ENCODE measurements at places on chromosomes 6 and 20. TPM values are rescaled to one million over a fixed set of nuclear protein-coding genes. Genes with fewer than 3 reads are reported as not detected.

- no peak for DNase-seq
These were observed 66.0 kb downstream of the BACH2 start for GRCh38 chr6:90230548-90231215.

- DNase-seq: peak; percentile 40
These were observed 150.2 kb downstream of the PRL start for GRCh38 chr6:22146678-22146930.

GTSF1L gene
- not detected for polyA plus RNA-seq

DNA sequence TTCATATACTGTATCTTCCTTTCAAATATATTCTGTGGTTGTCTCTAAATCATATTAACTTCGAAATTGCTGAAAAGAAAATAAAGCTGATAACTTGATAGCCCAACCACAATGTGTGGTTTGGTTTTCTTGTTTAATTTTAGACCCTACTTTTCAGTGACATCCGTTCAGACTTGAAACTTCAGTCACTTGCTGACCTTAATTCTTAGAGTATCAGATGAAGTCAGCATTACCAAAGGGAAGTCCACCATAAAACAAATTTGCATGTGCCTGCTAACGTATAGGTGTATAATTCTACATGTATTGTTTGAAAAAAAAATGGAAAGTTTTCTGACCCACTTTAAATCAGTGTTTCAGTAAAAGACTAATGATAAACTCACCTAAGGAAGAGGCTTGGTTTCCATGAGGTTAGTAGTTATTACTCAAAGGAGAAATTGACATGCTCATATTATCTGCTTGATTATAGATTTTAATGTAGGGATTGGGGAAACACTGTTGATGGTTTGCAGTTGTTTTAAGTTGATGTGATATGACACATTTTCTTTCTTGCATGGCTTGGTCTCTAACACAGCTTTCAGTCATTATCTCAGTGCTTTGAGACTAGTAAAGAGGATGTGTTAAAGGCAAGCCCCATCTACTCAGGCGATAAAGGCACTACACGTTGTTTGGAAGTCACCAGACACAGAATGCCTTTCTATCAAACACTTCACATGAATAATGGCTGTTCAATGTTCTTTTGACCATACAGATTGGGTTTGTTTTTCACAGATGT is 5.2 kb upstream of the IL17A start:
- DNase-seq: no peak

COX4I2 gene
- polyA plus RNA-seq: 0.21 TPM

- DNase-seq: peak; percentile 95
These were observed at the start of gene HBS1L for GRCh38 chr6:135054569-135055498. Gene HBS1L (minus strand): TSS chr6:135054822. CDS start chr6:135054691, 131 bp downstream.

DCBLD1 gene
- polyA plus RNA-seq: 82.2 TPM

DNA sequence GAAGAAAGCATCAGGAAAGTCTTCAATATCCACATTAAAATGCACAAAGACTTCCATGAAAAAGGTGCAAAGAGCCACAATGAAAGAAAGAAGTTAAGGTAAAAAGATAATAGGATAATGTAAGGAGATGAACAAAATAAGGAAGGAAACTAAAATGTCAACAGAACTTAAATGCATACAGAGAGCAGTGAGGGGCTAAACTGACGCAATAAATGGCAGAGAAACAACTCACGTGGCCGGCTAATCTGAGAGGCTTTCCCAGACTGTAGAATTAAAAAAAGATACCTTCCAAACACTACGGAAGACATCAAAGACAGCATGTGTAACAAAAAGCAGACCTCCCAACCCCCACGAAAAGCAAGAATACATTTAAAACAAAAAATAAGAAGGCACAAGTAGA is 73.7 kb downstream of the GMDS start:
- no peak for DNase-seq

DNA sequence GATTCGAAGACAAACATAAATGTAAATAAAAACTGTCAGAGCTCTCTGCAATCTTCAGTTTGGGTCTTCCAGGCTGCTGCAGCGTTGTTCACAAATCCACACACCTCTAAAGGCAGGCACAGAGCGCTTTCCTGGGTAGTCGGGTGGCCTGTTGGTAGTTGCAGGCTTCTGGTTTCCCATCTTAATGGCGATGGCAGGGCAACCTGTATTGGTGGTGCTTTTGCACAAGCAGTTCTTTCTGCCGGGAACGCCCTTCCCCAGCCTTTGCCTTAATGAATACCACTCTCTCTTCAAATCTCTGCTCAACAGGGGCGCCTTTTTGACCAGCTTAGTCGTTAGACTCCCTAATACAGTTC is 723 bp upstream of the IFT52 start:
- DNase-seq: peak; percentile 51

- DNase-seq: no peak
These were observed 29.0 kb downstream of the DAAM2 start for GRCh38 chr6:39821046-39821740.

DNA sequence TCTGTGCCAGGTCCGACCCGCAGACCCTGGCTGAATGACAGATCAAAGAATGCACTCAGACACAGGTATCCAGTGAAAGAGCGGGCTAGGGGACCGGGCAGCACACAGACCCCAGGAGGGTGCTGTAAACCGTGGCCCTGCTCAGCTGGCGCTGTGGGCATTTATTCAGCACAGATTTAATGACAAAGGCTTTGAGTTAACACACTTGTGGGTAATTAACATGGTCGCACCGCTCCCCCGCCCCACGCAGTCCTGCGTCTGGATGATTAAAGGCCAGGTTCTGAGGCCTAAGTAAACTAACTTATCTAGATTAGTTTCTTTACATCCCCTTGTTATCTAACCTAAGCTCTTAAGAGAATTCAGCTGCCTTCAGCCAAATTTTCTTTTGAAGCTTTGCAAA is 3.5 kb downstream of the MAK start:
- no peak for DNase-seq

- DNase-seq: no peak
These were observed 16.6 kb downstream of the KIF3B start for GRCh38 chr20:32294071-32294470.

PCK1 gene
- not detected for polyA plus RNA-seq

DNA sequence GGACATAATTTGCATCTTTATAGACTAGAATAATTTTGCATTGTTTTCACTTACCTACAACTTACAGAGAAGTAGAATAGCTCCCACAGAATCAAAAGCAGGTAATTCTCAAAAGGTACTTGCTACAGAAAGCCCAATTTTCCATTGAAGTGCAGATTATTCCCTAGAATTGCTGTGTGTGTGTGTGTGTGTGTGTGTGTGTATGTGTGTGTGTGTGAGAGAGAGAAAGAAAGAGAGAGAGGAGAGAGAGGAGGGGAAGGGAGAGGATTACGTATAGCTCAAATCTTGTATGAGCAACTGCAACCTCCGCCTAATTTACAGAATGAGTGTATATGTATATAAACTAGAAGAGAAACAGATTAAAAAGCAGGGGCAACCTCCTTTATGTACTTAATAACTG is 68.0 kb downstream of the DOK5 start:
- DNase-seq: no peak

DNA sequence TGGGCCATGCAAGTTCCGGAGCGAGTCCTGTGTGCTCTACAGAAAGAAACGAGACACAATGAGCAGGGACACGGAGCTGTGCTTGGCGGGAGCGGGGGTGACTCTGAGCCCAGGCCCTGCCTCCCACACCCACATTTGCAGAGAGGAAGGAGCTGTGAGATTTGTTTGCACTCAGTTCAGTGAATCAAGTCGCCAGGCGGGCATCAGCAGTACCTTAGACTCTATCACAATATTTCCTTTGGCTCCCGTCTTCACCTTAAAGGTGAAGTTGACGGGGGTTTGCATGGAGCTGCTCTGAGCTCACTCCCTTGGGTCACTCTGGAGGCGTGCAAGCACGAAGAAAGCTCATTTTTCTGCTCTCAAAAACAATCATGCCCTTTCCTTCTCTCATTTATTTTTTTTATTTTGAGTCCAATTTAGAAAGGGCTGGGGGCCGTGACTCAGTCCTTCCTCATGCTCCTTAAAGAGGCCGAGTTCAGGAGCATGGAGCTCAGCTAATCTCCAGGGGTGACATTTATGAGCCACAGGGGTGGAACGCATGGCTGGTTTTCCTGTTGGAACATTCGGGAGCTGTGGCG is 188.2 kb downstream of the NFATC2 start:
- no peak for DNase-seq

GRCh38 chr6:43972913-43973300 is 154.3 kb downstream of the MRPL14 start:
- no peak for DNase-seq

DNA sequence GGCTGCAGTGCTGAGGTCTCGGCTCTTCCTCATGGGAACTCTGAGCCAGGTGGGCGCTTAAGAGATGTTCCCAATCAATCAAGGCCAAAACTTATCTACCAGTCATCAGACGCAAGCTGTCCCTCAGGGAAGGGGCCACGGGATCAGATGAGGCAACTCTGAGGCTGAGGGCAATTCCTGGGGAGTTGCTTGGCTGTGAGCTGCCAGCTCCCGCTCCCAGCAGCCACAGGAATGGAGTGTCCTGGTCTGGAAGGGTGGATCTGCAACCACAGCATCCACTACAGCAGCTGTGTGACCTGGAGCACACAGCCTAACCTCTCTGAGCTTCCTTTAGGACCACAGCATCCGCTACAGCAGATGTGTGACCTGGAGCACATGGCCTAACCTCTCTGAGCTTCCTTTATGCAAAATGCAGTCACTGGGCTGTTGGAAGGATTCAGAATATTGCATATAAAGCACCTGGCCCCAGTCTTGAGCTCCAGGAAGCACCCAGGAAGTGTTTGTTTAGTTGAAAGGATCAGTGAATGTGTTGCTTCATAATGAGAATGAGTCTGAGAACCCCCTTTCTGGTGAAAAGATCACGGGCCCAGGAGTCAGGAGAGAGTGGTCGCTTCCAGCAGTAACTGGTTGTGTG is 60.9 kb downstream of the TFAP2C start:
- no peak for DNase-seq

DNA sequence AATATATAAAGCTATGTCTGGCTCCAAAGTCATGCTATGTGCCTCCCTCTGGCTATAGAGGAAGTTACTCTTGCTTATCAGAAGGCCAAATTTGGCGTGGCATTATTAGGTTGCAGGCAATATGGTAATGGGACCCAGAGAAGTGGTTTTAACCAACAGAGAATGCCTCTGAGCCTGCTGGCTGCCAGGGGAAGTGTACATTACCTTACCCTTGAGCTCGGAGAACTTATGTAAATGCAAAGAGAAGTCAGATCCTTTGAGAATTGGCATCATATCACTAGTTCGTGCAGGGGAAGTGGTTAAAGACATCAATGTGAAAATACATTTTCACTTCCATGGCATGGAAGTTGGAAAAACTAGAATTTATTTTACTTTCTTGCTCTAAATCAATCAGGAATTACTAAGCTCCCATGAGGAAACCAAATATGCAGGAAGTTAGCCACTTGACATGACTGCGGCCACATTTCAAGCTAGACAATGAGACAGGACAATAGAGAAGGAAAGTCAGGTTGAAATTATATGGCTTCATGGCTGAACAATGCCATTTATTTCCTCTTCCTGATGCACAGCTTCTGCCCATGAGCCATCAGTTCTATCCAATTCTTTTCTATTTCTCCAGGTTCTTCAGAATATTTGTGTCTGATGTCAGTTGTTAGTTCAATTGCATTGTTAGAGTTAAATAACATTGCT is 134.0 kb upstream of the PHACTR1 start:
- DNase-seq: no peak

DNA sequence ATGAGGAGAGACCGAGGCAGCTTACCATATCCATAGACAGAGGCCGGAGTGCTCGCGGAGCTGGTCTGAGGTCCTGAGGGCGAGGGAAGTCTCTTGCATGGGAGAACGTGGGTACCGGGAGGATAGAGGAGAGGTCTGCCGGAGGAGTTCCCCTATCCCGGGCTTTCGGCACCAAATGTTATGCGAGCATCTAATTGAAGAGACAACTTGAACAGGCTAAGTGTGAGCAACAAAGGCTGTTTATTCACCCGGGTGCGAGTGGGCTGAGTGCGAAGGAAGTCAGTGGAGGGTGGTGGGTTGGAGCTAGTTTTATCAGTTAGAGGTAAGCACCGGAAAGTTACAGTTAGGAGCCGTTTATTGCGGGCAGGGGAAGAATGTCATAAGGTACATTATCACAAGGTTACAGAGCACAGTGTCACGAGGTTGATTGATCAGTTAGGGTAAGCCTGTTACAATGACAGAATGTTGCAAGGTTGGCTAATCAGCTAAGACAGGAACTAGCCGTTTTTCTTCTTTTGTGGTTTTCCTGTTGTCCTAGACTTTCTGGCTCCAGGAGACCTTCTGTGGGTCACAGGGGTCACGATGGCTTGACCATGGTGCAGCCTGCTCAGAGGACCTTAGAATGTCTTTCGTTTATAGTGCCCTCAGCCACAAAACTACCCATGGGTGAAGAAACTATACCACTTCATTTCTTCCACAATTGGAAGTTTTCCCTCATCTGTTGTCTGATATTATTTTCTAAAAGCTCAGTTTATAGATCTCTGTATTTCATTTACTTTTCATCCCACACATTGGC is 746.0 kb upstream of the ADGRB3 start:
- no peak for DNase-seq

GRCh38 chr6:44542401-44543116 is 155.1 kb downstream of the CDC5L start:
- no peak for DNase-seq

GRCh38 chr20:7180256-7181045 is 413.0 kb downstream of the BMP2 start:
- no peak for DNase-seq

MYBL2 gene
- polyA plus RNA-seq: 7.3 TPM

- no peak for DNase-seq
These were observed 19.4 kb upstream of the OVOL2 start for GRCh38 chr20:18077157-18077556.

C6orf89 gene
- 20.4 TPM for polyA plus RNA-seq

GRCh38 chr6:55925292-55925691 is 49.9 kb upstream of the BMP5 start:
- no peak for DNase-seq

RIPPLY2 gene
- 0.33 TPM for polyA plus RNA-seq

- no peak for DNase-seq
These were observed 17.3 kb upstream of the SNRPB2 start for GRCh38 chr20:16712511-16712947.

- no peak for DNase-seq
These were observed 880 bp upstream of the CPXM1 start for GRCh38 chr20:2801286-2801728.

F13A1 gene
- polyA plus RNA-seq: not detected

GRCh38 chr6:147287869-147288271 is 83.7 kb downstream of the STXBP5 start:
- DNase-seq: no peak

MBOAT1 gene
- 3.8 TPM for polyA plus RNA-seq
